ENCODE measurements at places on chromosomes 16 and 17.

DNA sequence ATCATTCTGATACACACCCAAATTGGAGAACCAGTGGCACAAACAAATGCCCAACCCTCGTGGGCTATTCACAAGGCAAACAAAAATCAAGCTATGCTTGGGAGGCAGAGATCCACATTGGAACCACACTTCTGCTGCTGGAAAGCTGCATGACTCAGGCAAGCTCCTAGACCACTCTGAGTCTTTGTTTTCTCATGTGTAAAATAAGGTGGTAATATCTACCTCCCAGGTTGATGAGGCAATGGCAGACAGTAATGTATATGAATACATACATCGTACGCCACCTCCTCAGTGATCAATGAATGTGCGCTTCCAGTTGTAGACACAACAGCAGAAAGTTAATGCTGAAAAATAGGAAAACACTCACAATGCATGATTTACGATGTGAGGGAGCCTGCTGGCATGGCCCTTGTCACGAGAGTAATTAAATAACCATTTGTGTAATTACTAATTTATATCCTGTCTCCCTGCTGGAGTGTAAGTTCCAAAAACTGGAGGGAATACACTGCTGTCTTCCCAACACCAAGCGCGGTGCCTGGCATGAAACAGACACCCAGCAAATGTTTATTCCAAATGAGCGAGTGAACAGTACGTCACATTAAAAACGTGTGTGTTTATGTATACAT is 69.9 kb upstream of the HSBP1 start:
- DNase-seq = no peak

DNA sequence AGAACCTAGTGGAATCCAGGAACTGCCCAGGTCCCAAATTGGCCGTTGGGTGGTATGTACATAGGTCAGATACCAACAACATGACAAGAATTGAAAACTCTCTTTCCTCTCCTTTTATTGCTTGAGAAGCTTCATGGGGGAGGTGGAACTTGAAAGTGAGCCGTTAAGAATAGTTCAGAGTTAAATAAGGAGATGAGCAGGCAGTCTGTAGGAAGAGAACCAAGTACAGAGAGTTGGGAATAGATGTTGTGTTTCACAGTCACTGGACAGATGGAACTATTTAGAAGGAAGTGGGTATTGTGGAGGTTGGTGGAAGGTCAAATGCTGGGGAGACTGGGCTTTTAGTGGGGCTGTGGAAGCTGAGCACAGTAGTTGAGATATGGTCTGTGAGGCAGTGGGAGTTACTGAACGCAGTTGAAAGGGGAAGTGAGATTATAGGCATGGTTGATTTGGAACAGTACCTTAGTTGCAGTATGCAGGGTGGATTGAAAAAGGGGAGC is 26.4 kb downstream of the ARHGAP44 start:
- DNase-seq = no peak

DNA sequence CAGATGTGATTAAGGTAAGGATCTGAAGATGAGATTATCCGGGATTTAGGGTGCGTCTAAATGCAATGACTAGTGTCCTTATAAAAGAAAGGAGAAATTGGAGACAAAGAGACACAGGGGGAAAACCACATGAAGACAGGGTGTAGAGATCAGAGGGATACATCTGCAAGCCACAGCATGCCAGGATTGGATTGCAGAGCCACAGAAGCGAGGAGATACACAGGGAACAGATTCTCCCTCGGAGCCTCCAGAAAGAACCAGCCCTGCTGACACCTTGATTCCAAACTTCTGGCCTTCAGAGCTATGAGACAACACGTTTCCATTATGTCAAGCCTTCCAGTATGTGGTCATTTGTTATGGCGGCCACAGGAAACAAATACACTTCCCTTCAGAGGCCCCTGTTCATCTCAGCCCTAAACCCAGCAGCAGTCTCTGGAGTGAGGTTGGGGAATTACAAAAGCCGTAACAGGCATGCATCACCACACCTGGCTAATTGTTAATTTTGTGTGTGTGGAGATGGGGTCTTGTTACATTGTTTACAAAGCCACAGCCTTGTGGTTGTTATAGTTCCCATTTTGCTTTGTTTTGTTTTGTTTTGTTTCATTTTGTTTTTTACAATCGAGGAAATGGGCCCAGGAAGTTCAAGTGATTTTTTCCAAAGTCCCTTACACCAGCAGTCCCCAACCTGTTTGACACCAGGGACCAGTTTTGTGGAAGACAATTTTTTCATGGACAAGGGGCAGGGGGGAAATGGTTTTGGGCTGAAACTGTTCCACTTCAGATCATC is 51.6 kb upstream of the LYRM9 start:
- no peak for DNase-seq

DNA sequence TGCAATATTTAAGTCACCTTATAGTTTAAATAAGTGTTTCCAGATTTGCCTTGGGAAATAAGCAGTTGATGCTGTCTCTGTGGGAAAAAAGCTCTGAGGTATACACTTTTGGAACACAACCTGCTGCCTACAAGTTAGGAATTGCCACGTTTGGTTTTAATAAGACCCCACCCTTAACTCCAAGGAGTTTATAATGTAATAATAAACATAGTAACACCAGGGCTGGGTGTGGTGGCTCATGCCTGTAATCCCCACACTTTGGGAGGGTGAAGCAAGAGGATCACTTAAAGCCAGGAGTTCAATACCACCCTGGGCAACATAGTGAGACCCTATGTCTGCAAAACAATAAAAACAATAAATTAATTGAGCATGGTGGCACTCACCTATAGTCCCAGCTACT is 15.9 kb upstream of the SMG1 start:
- DNase-seq = no peak

DNA sequence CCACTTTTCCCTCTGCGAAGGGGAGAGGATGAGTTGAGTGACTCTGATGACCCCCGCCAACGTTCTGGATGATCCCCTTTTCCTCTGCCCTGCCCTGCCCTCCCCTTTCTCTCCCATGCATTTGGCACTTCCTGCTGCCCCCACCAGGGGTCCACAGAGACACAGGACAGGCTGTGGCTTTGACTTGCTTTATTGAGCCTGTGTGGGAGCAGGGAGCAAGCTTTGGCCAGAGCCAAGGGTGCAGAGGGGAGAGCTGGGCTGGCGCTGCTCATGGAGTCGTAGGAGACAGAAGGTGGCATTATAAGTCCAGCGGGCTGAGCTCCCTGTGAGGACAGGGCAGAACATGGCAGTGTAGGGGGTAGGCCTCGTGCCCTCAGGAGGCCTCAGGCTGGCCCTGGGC is 1.6 kb downstream of the PPY start:
- DNase-seq = no peak

GRCh38 chr16:51156807-51157200 is 5.7 kb upstream of the SALL1 start:
- no peak for DNase-seq

GRCh38 chr17:4327606-4328005 is 38.9 kb downstream of the UBE2G1 start:
- no peak for DNase-seq

DNA sequence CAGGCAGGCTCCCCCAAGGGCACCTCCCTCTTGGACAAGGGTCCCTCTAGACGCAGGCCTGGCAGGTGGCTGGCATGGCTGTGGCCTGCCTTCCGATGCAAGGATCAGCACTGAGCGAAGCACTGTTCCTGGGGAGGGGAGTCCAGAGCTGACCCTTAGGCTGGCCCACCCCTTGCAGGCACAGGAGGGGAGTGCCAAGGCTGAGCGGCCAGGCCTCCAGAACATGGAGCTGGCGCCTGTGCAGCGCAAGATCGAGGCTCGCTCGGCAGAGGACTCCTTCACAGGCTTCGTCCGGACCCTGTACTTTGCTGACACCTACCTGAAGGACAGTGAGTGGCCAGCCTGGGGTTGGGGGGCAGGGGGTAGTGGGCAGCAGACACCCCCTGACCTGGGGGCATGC is 16.8 kb upstream of the MYO15B start:
- DNase-seq = no peak

DNA sequence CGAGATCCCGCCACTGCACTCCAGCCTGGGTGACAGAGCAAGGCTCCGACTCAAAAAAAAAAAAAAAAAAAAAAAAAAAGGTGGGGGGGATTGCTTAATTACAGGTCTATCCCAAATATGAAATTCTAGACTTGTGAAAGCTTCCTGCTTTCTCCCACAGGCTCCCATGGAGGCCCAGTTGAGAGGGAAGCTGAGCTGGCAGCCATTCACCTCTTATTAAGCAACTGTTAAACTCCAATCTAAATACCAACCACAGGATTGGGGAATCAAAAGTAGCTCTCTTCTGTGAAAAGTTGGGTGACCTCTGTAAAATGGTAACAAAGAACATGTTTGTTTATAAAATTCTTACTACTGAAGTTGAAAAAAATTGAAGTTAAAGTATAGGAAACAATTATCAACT is 45.8 kb upstream of the STAC2 start:
- DNase-seq = no peak

Measured in Ammon's horn (tissue), 1 donor.